Inflammatory macrophage (primary cell): ENCODE measurements at places on chromosomes 5 and 9.
A peak's percentile ranks its signal among the peaks of the same experiment; 100 is the strongest.

DNA sequence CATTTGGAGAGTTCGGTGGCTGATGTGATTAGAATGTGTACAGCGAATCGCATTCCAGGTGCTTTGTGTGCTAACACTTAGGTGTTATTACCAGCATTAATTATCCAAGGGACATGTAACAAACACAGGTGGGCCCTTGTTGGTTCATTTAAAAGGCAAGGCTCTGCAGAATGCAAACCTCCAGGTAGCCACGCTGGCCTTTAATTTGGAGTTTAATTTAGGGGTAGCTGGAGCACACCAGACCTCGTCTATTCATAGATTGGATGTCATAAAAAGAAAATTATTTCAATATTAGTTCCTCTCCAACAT lies 191.1 kb downstream of the MAT2B start:
- DNase-seq: no peak

DNA sequence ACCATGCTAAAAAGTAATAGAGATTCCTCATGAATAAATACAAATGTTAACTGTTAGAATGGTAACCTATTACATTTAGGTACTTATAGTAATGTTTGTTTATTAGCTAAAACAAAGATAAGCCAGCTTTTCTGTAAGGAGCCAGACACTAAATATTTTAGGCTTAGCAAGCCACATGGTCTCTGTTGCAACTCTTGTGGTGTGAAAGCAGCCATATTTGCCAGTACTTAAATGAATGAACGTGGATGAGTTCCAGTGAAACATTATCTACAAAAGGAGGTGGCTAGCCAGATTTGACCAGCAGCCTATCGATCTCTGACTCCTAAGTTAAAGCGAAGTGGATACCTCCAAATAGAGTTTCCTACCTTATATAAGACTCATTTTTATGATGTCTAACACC lies 331.6 kb downstream of the CDH12 start:
- no peak for DNase-seq

DNA sequence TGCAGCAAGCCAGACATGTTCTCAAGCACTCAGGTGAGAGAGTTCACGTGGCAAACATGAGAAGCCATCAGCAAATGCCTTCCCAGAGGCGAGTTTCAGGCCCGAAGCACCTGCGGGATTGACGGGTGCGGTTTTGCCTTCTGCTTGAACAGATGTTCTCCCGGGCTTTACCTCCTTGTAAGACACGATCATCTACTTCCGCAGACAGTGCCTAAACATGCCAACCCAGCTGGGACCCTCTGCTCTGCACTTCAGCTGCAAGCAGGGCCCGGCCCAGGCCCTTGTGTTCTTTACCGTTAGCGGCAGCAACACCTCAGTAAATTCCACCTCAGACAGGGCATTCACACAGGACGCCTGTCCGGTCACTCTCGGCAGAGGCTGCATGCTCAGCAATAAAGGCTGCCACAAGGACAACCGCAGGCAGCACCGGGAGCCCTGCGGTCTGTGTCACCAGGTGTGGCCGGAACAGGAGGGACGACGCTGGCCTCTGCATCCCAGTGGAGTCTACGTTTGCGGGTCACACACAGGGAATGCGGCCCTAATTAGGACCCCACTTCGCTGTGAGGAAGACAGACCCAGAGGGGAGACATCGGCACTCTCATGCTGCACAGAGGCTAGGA lies 139.6 kb downstream of the ROR2 start:
- no peak for DNase-seq

- no peak for DNase-seq
These were observed 223.2 kb downstream of the CACNA1B start for GRCh38 chr9:138100711-138101350.

DNA sequence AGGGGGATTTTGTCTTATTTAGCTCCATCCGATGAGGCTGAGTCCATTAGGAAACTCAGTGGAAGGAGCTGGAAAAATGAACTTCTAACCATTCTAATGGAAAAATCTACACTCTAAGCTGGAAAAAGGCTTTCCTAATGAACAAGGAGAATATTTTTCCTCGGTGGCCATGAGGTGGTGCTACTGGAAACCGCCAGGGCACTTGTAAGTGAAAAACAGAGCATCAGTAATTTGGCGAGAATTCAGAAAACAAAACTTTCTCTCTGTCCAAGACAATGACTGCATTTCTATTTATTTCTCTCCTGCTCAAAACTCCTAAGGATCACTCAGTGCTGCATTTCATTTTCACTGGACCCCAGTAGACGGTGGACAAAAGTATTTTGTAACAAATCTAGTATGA lies 237.6 kb downstream of the TENT4A start:
- no peak for DNase-seq

DNA sequence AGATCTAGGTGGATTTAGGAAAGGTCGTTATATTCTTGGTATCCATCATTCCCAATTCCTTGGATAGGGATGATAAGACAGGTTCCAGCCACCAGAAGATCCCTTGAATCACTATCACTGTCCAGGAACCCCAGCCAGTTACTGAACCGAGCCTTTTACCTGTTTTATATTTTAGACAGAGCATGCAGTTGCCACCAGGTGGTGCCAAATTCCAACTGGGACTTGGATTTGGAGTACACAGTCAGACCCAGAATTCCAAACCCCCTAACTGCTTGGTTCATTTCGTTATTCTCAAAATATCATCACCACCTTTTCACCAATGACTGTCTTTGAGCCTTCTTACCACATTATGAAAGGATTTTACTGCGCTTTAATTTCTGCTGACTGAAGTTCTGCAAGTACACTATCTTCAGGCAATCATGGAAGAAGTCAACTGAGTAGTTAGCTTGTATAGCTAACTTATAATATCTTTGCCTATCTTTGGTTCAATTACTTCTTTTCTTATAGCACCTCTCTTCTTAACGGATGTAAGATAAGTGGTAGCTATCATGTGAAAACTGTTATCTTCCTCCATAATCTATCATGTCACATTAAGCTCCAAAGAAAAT lies 191.8 kb downstream of the PRR16 start:
- no peak for DNase-seq

DNA sequence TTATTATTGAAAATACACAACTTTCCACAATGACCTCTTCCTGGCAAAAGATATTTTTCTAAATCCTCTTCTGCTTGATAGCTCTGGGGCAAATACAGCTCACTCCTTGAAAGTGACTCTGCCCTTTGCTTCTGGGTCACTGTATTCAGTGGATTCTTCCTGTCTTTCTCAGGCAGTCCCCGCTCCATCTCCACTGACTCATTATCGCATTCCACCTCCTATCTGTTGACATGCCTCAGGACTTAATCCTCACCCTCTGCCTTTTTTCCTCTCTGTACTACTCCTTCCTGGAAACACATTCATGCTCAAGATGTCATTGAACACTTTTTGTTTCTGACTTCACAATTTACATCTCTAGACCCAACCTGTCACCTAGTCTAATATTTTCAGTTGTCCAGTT lies 8.4 kb upstream of the RGS7BP start:
- no peak for DNase-seq

DNA sequence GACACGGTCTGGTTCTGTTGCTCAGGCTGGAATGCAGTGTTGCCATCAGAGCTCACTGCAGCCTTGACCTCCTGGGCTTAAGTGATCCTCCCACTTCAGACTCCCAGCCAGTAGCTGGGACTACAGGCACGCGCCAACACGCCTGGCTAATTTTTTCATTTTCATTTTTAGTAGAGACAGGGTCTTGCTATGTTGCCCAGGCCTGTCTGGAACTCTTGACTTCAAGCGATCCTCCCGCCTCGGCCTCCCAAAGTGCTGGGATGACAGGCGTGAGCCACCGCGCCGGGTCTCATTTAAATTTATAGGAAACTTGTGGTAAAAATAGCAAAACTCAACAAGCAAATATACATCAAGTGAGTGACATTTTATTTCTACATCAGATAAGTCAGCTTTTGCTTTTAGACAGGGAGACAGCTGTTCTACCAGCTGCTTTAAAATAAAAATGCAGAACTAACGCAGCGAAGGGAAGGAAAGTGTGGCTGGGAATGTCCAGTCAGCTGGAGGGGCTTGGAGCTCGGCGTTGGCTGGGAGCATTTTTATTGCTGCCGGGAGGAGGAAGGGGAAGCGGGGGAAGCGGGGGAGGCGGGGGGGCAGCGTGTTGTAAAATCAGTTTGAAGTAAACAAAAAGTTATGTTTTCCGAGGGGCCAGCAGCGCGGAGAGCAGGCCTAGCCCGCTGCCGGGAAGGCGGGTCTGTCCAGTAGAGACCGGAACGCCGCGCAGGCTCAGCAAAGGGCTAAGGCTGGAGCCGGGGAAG lies 707 bp upstream of the ZFYVE16 start:
- DNase-seq: peak; percentile 93

- no peak for DNase-seq
These were observed 322.4 kb downstream of the TMEM161B start for GRCh38 chr5:87946271-87946670.

GRCh38 chr5:163772241-163772640 lies 266.8 kb downstream of the MAT2B start:
- no peak for DNase-seq
